ENCODE measurements at places on chromosomes 5 and 9.

DNA sequence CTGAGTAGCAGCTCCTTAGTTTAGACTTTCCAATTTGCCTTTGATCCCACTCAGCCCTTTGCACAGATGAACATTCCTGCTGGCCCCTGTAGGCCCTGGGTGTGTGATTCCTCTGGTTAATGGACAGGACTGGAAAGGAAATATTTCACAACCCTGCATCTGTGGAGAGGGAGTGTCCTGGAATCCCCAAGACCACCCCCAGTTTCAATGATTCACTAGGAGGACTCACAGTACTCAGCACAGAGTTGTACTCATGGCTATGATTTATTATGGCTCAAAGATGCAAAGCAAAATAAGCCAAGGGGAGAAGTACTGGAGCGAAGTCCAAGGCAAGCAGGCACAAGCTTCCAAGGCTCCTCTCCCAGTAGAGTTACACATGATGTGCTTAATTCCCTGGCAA lies 42.4 kb upstream of the TJP2 start:
- no peak for DNase-seq

- no peak for DNase-seq
These were observed 6.4 kb upstream of the CTSV start for GRCh38 chr9:97045300-97045699.

- no peak for DNase-seq
These were observed 1863.1 kb upstream of the WWC1 start for GRCh38 chr5:166428264-166428803.

DNA sequence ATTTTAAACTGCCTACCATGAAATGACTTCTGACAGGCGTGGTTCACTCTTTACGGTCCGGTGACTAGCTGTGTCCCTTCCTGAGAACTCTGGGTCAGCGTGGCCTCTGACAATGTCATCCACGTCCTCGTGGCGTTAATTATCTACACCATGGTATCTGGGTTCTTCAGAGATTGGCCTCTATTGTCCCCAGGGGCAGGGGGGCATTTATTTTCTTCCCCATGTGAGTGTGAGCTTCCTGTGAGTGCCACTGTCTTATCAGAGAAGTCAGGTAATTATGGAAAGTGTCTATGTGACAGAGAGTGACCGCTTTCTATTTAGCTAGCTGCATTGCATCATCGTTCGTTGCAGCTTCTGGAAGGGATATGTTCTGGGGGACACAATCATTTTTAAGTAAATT lies 77.2 kb downstream of the FBXL7 start:
- no peak for DNase-seq

DNA sequence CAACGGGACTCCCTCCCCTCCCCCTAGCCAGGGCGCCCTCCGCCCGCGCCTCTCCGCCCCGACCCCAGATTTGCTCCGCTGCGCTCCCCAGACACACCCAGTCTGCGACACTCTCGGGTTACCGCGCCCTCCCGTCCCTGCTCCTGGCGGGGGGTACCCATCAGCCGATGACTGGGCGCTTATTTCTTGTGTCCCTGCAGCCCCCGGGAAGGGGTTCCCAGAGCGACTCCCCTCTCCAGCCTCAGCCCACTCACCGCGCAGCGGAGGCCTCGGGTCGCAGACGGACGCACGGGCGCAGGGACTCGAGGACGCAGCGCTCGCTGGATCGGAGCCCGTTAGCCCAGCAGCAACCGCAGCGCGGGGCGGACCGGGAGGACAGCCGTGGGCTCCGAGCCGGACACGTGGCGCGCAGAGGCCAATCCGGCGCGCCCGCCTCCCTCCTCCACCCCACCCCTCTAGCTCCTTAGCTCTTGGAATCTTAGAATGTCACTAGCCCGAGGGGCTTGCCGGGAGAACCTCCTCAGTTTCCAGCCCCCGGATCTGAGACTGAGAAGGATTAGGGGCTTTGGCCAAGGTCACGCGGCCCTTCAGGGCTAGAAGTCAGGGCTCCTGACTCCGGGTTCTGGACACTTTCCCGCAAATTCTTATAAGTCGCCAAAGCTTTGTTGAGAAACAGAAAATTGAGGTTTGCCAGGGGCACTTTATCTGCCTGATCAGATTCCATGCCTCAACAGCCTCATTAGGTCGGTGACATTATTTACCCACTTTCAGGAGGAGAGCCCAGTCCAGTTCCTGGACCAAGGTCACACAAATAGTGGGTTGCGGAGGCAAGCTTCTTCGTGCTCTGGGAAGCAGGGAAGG lies at the start of gene ANXA6:
Gene ANXA6, minus strand, starts transcription at position 354 of the 861 bp plus-strand sequence. CDS start 9,878 bp downstream, outside the sequence.
- peak; percentile 77 for DNase-seq

DNA sequence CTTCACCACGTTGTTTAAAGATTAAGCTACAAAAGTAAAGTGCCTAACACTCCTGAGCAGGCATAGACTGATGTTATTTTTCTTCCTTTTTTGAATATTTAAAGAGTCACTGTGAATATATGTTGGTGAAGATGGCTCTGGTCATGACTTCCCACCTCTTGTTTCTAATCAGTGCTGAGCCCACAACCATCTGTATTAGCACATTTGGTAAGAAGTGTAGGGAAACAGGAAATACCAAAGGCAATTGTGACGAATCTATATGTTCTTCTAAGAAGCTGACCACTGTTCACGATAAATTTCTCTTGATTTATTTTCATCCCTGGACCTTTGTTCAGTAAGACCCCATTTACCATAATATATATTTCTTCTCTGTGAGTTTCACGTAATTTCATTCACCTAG lies 108.3 kb upstream of the PCA3 start:
- no peak for DNase-seq

GRCh38 chr9:114030364-114030763 lies 47.7 kb downstream of the AMBP start:
- DNase-seq, result no peak

DNA sequence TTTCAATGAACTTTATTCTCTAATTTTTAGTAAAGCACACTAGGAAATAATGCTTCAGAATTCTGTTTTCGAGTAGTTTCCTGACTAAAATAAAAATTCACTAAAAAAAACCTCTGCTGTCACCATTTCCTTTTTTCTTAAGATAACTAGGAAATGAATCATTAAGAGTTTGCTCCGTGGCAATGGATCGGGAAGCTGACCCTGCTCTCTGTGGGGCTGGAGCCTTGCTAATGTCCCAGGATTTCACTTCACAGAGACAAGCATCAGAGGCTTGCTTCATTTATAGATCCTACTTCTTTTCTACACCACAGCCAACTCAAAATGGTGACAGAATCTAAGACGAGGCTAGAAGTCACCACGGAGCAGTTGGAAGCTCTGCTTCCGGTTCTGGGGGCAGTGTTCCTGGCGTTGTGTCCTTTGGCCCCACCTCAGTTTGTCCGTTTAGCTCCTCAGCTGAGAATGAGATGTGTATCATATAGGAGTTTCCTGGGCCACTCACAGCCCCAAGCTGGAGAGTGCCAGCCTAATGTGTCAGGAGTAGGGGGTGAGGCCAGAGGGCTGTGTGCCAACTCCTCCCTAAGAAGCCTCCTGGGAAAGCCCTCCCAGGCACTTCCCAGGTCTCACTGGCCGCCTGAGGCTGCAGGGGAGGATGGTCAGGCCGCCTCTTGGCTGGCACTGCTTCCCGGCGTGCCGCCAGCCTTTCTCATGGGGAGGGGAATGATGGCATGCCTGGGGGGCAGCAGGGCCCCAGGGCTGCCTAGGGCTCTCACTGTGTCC lies 19.6 kb downstream of the TENT4A start:
- no peak for DNase-seq

GRCh38 chr5:179165421-179166170 lies 105.4 kb downstream of the ZNF354C start:
- no peak for DNase-seq

DNA sequence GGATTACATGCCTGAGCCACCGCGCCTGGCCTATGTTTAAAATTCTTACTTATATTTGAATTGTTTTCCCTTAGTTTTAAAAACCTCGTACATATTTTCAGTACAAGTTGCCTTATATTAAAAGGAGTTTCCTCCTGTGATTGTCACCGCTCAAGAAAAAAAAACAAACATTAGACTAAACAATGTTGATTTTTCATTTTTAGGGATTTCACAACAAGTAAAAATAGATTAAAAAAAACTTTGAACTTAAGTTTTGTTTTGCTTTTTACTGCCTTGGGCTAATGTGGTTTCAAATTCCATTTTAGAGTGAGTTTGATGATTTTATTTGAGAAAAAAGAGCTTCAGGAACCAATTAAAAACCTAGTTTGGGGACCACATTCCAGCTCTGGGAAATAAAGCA lies 1196.6 kb upstream of the CDH18 start:
- no peak for DNase-seq

GRCh38 chr9:82127465-82127864 lies 138.9 kb downstream of the SPATA31D1 start:
- DNase-seq, result no peak

DNA sequence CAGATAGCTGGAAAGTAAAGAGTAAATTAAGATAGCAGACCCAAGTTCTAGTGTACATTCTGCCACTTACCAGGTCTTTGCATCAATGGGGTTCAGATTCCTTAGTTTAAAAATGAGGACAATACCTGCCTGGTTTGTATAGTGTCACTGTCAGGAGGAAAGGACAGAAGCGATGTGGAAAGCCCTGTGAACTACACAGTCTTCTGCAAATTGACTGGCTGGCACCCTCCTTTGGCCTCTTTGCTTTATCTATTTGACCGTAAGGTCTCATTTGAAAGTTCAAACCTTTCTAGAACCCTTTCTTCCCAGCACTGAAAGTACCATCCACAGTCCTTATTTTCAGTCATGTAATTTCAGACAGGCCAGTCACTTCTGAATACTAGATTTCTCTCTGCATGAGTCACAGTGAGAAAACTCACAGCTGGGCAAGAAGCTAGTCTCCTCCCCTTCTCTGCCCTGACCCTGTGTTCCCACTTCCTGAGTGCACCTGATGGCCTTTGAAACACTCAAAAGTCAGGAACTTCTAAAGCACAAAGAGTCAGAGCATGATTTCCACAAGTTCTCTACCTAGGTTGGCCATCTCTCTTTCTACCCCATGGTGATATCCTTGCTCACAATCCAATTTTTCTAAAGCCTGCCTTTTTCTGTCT lies 91.3 kb upstream of the RASEF start:
- DNase-seq, result no peak

DNA sequence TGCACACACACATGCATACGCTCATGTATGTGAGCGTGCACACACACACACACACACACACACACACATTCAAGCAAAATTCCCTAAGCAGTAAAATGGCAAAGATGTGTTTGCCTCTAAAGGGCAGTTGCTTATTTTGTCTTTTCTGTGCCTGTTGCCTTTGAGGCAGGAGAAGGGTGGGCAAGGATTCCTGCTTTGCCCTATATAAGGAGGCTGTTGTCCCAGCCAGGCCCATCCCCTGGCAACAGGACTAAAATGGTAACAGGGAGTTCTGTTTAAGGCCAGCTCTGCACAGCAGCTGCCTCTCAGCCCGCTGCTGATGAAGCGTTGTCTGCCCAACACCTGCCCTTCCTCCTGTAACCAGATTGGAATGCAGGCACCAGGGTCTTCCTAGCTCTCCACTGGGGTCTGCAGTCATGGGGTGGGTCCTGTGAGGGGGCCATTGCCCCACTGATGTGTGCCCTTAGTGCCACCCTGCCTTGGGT lies 64.4 kb downstream of the PPARGC1B start:
- no peak for DNase-seq

DNA sequence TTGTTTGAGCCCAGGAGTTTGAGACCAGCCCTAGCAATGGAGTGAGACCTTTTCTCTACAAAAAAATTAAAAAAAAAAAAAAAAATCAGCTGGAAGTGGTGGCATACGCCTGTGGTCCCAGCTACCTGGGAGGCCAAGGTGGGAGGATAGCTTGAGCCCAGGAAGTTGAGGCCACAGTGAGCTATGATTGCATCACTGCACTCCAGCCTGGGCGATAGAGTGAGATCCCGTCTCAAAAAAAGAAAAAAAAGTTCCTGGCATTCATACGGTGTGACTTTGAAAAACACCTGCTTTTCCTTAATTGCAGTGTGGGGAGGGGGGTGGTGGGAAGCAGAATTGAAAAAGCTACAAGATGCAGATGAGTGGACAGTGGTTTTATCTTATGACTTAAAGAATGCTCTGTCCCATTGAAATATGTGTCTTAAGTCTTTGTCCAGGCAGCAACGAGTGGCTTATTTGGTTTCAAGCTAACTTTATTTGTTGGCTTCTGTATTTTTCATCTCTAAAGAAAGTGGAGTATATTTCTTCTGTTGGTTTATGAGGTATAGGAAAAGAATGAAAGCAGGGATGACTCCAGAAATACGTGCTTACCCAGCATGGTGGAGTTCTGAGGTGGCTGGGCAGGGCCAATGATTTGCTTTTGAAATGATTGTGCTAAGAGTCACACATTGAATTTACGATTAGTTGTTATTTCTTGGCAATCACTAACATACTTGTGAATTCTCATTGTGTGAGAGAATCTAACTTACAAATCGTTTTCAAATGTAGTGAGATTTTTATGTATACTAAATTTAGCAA lies 27.8 kb downstream of the ROPN1L start:
- no peak for DNase-seq

- DNase-seq, result peak; percentile 50
These were observed 87.4 kb upstream of the HSPA9 start for GRCh38 chr5:138662599-138662998.

- DNase-seq, result no peak
These were observed 55.2 kb upstream of the FYB1 start for GRCh38 chr5:39274398-39275085.

DNA sequence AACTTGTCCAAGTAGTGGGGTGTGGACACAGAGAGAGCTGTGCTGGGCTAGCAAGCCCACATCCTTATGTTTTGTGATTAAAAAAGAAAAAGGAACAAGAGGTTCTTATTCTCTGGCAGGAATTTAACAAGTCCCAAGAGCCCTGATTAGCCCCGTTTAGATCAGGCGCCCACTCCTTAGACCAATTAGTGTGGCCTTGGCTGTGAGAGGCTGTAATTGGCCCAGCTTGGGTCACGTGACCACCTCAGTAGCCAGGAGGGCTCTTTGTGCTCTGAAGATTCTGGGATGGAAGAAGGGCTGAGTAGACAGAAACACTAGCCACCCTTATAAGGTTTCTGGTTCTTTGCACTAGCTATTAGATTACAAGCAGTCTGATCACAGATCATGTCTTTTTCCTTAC lies 31.1 kb downstream of the GCNT4 start:
- DNase-seq, result no peak

DNA sequence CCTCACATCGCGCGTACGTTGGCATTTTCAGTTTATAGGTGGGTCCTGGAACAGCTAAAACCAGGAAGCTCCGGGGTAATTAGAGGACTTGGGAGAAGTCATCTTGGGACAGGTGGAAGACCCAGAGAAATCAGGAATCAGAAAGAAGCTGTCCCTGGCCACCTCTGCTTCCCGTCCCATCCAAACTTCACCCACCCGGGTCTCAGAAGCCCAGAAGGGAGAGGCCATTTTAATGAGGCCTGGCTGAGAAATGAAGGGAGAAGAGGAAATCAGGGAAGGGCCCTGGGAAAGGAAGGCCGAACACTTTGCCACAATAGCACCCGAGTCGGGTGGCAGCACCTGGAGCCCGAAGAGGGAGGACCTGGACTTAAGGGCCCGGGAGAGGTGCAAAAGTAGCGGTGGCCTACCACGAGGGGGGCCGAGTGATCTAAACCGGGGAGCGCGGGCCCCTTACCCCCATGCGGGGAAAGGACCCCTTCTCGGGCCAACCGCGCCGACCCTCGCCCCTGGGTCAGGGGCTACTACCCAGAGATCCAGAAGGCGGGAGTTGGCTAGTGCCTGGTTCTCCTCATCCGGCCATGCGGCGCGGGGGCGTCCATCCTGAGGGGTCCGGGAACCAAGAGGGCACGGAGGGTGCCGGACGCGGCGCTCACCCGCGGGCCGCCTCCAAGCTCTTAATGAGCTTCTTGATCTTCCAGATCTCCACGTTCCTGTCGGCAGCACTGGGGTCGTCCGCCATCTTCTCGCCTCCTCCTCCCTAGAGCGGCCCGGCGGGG lies 668 bp downstream of the ETF1 start:
- no peak for DNase-seq

- DNase-seq, result no peak
These were observed 394.9 kb downstream of the MED10 start for GRCh38 chr5:5983261-5983980.
